ENCODE measurements at places on chromosomes 11 and 22.

DNA sequence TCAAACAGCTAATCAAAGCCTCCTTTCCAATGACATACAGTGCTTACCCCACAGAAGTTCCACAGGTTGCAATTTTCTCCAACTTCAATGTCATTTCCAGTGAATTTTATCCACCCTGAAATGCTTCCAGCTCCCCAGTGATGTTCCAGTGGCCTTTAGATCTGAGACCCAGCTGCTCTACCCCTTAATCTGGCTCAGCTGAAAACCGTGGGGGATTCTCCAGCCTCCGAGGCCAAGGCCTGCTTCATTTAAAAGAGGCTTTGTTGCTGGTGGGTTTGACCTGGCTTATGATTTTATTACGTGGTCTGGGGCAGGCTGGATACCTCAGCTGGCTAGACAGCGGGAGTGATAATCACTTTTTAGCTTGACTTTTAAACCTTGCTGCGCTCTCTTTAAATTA is 10.9 kb downstream of the HEPHL1 start:
- DNase-seq, result no peak

DNA sequence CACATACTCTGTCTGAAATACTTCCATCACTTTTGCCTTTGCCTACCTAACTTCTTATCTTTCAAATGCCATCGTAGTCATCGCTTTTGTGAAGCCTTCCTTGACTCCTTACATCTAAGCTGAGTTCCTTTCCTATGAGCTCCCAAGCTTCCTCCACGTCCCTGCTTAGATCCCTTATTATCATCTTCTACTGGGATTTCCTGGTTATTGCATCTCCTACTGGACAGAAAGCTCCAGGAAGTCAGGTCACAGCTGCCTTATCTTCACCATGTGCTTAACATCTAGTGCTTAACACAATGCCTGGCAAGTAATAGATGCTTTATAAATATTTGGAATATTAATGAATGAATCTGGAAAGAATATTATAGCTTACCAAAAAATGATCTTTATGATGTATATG is 5.9 kb downstream of the YPEL4 start:
- no peak for DNase-seq

- DNase-seq, result no peak
Measured at GRCh38 chr11:74679513-74679865, 51.7 kb downstream of the CHRDL2 start.

GRCh38 chr11:33039274-33040032 is at the start of gene TCP11L1:
TSS of gene TCP11L1 (plus strand) at chr11:33039572. CDS start at chr11:33043774, 4,202 bp downstream.
- DNase-seq, result peak; percentile 84

- no peak for DNase-seq
Measured at GRCh38 chr11:30853439-30853838, 267.3 kb upstream of the MPPED2 start.

DNA sequence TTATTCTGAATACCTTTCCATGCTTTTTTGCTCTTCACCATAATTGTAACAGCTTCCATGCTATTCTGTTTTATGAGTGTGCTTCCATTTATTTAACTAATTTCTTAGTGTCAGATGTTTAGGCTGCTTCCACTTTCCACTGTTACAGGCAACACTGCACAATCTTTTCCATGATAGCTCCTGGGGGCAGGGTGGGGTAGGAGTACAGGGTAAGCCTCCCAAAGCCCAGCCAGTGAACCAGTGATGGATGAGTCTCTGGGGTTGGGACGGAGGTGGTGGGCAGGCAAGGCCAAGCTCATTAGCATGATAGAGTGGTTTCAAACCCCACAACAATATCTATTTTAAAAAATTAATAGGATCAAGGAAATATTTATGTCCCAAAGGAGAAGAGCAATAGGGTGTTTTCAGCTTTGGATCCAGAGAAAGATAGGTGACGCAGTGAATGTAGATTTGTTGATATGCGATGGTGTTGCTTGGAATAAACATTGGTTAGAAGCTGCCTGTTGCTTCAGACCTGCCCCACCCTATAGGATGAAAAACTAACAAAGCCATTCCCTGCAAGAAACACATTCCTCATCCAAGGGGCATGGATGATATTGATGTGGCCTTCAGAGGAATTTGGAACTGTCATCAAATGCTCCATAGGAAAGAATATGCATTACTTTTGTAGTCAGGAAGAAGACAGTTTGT is 17.1 kb upstream of the ELF5 start:
- no peak for DNase-seq

- DNase-seq, result no peak
Measured at GRCh38 chr11:2289350-2289749, 12.4 kb downstream of the C11orf21 start.

- DNase-seq, result no peak
Measured at GRCh38 chr11:118663902-118664301, 15.5 kb downstream of the TREH start.

- no peak for DNase-seq
Measured at GRCh38 chr22:49693848-49694247, 133.8 kb downstream of the BRD1 start.

GRCh38 chr11:111730871-111731591 is 35.2 kb downstream of the PPP2R1B start:
- DNase-seq, result no peak

DNA sequence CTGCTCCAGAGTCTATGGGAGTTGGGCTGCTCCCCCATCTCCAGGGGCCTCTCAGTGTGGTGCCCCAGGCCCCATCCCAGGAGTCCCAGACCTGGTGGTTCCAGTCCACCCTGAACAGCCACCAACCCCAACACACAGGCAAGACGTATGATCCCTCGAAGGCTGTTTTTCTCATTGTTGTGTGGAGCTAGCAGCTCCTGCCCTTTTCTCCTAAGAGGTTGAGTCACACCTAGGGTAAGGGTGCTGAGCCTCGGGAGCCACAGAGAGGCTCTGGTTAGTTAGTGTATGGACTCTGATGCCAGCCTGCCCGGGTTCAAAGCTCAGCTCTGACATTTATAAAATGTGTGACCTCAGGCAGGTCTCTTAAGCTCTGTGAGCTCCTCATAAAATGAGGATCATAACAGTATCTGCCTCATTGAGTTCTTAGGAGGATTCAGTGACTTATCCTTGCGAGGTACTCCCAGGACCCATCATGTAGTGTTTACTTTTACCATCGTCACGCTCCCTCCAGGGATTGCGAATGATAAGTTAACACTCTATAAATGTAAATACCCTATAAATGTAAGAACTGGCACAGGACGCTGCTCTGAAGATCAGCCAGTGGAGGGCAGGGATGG is 47.2 kb downstream of the FBLN1 start:
- no peak for DNase-seq

GRCh38 chr11:73270016-73270854 is 1.9 kb upstream of the P2RY6 start:
- DNase-seq, result no peak

DNA sequence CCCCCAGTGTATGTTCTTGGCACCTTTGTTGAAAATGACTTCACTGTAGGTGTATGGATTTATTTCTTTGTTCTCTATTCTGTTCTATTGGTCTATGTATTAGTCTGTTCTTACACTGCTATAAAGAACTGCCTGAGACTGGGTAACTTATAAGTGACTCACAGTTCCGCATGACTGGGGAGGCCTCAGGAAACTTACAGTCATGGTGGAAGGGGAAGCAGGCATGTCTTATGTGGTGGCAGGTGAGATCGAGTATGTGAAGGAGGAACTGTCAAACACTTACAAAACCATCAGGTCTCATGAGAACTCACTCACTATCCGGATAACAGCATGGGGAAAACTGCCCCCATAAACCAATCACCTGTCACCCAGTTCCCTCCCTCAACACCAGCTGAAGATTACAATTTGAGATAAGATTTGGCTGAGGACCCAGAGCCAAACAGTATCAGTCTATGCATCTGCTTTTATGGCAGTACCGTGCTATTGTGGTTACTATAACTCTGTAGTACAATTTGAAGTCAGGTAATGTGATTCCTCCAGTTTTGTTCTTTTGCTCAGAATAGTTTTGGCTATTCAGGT is 836.2 kb downstream of the DLG2 start:
- no peak for DNase-seq

DNA sequence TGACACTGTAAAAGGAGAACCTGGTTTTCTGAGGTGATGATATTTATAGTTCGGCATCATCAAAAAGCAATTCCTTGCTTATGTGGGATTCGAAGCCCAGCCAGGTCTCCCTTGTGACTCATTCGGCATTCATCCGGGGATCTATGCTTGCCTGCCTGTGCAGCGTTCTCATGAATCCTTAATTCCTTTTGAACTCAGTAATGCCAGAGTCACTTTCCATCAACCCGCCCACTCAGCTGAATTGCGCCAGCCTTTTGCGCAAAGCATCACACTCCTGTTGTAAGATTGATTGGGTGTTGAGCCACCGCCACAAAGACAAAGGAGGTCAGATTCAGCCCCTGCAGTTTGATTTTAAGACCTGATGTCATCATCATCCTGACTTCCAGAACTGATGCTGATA is 128.6 kb downstream of the SLC17A6 start:
- DNase-seq, result peak; percentile 88

GRCh38 chr22:49751318-49751965 is 76.2 kb downstream of the BRD1 start:
- DNase-seq, result no peak

- no peak for DNase-seq
Measured at GRCh38 chr22:42791721-42792452, 65.2 kb downstream of the ARFGAP3 start.

DNA sequence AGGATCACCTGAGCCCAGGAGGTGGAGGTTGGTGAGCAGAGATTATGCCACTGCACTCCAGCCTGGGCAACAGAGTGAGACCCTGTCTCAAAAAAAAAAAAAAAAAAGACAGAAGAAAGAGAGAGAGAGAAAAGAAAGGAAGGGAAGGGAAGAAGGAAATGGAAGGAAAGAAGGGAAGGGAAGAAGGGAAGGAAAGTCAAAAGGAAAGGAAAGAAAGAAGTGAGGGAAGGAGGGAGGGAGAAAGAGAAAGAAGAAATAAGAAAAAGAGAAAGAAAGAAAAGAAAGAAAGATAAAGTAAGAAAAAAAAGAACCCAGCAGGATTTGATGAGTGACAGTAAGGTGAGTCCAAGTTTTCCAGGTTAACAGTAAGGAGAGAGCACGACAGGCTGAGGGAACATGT is 19.6 kb downstream of the WBP2NL start:
- DNase-seq, result no peak

GRCh38 chr11:96204721-96205459 is 138.1 kb downstream of the MAML2 start:
- DNase-seq, result no peak

- no peak for DNase-seq
Measured at GRCh38 chr11:115939731-115940421, 435.7 kb upstream of the CADM1 start.

- no peak for DNase-seq
Measured at GRCh38 chr11:28464252-28464867, 356.2 kb downstream of the METTL15 start.

- DNase-seq, result no peak
Measured at GRCh38 chr11:66335531-66336233, 552 bp downstream of the RIN1 start.

- no peak for DNase-seq
Measured at GRCh38 chr11:9263840-9264315, 1.3 kb downstream of the DENND5A start.

DNA sequence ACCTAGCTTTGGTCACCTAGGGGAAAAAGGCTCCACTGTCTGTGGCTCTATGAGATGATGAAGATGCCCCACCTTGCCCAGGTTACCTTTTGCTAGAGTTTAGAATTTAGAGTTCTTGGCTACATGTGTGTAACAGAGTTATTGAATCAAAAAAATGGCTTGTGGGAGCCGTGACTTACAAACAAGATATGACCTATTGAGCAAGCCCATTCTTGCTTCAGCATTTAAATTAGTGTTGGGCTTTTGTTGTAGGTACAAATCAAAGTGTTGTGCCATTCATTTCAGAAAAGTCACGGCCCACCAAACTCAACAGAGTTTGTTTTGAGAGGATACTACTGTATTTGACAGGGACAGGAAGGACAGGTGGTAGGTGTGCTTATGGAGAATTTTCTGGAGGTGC is 768.8 kb downstream of the NTM start:
- DNase-seq, result no peak

DNA sequence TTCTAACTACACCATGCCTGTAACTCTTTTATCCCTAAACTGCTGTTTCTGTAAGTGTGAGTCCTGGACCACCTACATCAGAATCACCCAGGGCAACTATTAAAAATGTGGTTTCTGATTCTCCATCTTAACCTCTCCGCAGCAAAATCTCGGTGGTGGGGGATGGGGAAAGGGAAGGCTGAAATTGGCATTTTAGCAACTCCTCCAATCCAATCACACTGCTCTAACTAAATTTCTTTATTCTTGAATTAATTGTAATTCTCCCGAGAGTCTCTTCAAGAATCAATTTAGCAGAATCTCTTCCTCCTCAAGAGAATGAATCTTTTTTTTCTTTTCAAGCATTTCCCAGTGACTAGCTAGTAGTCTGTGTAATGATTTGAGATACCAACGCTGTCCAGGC is 36.2 kb downstream of the SEZ6L start:
- DNase-seq, result no peak

DNA sequence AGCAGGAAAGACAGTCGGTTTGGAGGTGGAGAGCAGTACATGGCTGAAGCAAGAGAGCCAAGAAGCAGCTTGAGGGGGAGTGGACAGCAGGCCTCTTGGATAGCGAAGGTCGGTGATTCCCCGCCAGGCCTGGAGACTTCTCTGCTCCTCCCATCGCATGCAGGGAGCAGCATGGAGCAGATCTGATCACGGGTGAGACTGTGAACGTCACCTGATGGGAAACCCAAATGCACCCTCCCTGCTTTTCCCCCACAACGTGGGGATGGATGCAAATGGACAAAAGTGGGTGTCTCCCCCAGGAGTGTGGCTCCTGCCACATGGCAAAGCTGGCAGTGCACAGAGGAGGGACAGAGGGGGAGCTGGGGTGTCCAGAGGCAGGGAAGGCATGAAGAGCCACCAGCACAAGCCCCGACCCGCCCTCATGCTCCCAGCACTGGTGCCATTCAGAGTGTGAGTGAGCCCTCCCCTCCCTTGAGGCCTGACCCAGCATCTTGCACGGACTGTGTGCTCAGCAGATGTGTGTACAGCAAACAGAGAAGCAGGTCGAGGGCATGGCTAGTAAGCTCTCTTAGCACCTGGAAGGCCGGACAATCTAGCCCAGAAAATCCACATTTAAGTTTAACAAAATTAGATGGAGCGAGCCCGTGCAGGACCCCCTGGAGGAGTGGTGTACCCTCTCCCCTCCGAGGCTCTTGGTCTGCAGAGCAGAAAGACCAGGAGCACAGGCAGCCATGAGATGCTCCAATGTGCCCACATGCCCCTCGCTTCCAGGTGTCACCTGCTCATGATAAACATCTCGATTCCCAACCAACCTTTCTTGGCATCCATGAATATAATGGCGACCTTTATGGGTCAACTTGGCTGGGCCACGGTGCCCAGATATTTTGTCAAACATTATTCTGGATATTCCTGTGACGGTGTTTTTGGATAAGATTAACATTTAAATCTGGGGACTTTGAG is 661.7 kb downstream of the TBC1D22A start:
- DNase-seq, result no peak

GRCh38 chr11:19933132-19933735 is 220.6 kb downstream of the NAV2 start:
- no peak for DNase-seq

- DNase-seq, result no peak
Measured at GRCh38 chr11:8768625-8769333, 86.2 kb downstream of the RPL27A start.

DNA sequence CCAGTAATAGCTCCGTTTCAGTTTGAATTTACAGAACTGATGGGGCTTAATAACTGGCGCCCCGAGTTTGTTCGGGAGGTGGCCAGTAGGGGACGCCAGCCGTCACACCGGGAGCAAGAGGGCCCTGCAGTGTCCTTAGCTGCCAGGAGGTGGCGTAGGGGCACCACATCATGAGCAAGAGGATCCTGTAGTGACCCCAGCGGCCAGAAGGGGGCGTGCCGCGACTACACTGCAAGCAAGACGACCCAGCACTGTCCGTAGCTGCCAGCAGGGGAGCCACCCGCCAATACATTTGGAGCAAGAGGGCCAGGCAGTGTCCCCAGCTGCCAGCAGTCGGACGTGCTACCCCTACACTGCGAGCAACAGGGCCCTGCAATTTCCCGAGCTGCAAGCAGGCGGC is 663.7 kb upstream of the B3GAT1 start:
- no peak for DNase-seq
